CD8-positive, alpha-beta memory T cell (primary cell): ENCODE measurements at places on chromosomes 3 and 15. TPM values are rescaled to one million over a fixed set of nuclear protein-coding genes. Genes with fewer than 3 reads are reported as not detected.

- H3K4me3 ChIP-seq = no peak overlapping the region
- no peaks in the 10 kb centered on the region for H3K27me3 ChIP-seq
- no peak overlapping the region for H3K27ac ChIP-seq
- no peaks in the 10 kb centered on the region for H3K36me3 ChIP-seq
Measured at GRCh38 chr3:110016235-110016815, 679.0 kb upstream of the DPPA4 start.

GRCh38 chr3:53109891-53110771 is 20.1 kb downstream of the RFT1 start:
- no peaks in the 10 kb centered on the region for H3K27me3 ChIP-seq
- H3K4me1 ChIP-seq = peaks cover 11% of the 10 kb centered on the region
- H3K36me3 ChIP-seq = peaks cover 5% of the 10 kb centered on the region
- H3K27ac ChIP-seq = no peak overlapping the region
- no peak overlapping the region for H3K4me3 ChIP-seq

DNA sequence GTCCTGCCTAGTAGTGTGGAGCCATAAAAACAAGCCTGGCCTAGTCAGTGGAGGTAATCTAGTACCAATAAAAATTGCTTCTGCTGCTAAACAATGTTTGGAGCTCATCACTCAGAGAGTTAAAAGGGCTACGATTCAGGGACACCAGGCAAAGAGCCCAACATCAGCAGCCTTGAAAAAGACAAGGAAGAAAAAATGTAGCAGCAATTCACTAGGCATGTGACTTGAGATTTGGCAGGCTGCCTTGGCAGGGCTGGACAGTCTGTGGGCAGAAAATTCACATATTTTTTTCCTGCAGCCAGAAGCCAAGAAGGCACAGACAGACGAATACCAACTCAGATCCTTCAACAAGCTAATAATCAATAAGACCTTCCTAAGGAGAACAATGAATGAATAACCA is 47.2 kb downstream of the IGSF11 start:
- no peaks in the 10 kb centered on the region for H3K36me3 ChIP-seq
- H3K4me3 ChIP-seq = no peak overlapping the region
- H3K4me1 ChIP-seq = no peaks in the 10 kb centered on the region
- H3K27ac ChIP-seq = no peak overlapping the region
- H3K27me3 ChIP-seq = no peaks in the 10 kb centered on the region

DNA sequence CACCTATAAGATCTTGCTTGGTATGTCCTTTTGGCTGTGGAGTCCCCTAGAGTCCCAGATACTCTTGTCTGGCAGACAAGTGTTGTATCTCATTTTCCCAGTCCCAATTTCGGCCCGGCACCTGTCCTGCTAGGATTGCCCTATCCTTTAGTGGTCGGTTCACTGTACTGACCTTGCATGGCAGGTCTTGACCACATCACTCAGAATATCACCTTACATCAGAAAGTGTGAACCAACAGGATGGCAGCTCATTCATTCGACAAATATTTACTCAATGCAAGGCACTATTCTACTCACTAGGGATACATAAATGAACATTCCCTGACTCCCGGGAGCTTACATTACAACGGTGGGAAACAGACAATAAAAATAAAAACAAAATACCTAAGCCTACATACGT is 5.7 kb upstream of the CCDC80 start:
- no peaks in the 10 kb centered on the region for H3K36me3 ChIP-seq
- no peak overlapping the region for H3K27ac ChIP-seq
- no peak overlapping the region for H3K4me3 ChIP-seq

DNA sequence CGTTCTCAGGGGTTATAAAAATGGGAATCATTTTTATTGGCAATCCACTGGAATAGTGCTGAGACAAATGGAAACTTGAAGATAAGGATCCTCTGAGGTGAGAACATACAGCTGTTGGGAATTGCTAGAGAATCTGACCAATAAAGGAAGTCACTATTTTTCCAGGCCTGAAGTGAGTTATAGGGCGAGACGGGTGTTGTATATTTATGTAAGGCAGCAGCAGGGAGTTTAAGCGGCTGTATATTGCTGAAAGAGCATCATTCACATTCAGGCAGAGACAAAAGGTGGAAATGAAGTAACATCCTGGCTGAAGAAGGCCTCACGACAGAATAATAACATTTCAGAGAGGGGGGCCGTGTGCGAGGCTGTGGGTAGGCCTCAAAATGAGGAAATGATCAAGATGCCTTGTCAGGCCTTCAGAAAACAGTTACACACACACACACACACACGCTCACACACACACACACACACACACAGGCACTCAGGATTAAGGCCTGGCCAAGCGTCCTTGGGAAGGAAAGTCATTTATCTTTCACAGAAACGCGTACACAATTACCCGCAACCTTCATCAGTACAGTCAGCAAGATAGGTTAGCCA is 964.9 kb upstream of the NR2F2 start:
- no peaks in the 10 kb centered on the region for H3K36me3 ChIP-seq
- H3K4me3 ChIP-seq = no peak overlapping the region
- H3K4me1 ChIP-seq = no peaks in the 10 kb centered on the region
- no peaks in the 10 kb centered on the region for H3K27me3 ChIP-seq
- DNase-seq = no peak

DNA sequence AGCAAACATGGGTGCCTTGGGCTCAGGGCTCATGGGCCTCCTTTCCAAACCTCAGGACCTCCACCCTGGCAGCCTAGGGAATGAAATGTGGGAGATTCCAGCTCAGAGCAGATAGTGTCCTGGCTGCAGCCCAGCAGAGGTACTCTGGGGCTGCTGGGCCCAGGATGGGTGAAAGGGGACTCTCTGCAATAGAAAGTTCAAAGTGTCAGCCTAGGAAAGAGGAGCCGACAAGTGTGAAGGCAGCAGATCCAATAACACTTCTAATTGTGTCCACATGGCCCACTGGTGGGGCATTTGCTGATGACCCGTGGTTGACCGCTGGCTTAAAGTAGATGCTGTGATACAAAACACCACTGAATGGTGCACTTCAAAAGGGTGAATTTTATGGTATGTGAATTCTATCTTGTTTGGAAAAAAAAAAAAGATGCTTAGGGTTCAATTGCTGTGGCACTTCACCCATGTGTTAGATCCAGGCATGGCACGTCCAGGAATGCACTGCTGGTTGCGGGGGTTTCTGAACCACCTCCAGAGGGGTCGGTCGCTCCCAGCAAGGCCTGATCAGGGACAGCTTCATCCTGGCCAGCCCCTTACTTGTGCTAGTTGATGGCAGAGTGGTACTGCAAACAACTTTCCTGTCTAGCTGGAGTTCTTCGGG is 20.9 kb downstream of the AMOTL2 start:
- DNase-seq = no peak
- H3K4me1 ChIP-seq = no peaks in the 10 kb centered on the region
- H3K27ac ChIP-seq = no peak overlapping the region
- H3K27me3 ChIP-seq = no peaks in the 10 kb centered on the region
- H3K36me3 ChIP-seq = no peaks in the 10 kb centered on the region

DNA sequence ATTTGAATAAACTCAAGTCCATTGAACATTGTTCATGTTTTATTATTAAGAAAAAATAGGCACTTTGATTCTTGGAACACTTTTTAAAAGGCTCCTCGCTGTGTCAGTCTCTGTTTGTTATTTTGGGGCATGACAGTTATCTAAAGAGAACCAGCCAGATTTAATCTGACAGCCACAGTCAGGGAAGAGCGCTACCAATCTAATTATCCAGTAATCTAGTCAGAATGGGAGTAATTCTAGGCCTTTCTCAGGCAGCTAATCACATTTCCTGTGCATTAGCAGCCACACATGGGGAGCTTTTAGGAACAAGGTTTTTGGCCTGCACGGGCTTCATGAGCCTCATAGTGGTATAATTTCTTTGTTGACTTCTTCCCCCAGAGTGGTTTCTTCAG is 362.2 kb downstream of the RBMS3 start:
- H3K4me1 ChIP-seq = no peaks in the 10 kb centered on the region
- no peak overlapping the region for H3K4me3 ChIP-seq
- no peak for DNase-seq

DNA sequence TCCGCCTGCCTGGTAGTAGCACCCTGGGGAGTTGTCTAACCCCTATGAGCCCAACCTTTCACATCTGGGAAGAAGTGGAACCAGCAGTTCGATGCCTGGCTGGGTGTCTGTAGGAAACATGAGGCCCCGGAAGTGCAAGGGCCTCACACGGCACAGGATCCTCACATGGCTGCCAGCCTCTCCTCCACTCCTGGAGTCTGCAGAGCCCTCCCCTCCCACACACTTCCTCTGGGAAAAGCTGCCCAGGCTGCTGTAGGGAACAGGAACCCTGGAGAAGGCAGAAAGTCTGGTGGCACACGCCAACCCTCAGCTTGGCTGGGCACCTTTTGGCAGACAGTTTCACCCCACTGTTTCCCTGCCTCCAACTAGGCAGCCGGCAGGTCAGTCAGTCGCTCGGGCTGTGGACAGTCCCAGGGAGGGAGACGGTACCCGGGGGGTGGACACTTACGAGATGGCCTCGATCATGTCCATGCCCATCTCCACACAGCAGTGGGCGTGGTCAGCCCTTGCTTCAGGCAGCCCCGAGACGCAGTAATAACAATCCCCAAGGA is 118.4 kb downstream of the ADCY5 start:
- H3K27ac ChIP-seq = no peak overlapping the region
- H3K4me3 ChIP-seq = no peak overlapping the region
- no peaks in the 10 kb centered on the region for H3K4me1 ChIP-seq
- DNase-seq = no peak
- no peaks in the 10 kb centered on the region for H3K36me3 ChIP-seq

DUOX1 gene
- polyA plus RNA-seq = 1.2 TPM

ECE2 gene
- polyA plus RNA-seq = not detected
